ENCODE measurements at places on chromosomes 2 and 18.

- DNase-seq: no peak
These were observed 1231.6 kb upstream of the DDX18 start for GRCh38 chr2:116582850-116583249.

DNA sequence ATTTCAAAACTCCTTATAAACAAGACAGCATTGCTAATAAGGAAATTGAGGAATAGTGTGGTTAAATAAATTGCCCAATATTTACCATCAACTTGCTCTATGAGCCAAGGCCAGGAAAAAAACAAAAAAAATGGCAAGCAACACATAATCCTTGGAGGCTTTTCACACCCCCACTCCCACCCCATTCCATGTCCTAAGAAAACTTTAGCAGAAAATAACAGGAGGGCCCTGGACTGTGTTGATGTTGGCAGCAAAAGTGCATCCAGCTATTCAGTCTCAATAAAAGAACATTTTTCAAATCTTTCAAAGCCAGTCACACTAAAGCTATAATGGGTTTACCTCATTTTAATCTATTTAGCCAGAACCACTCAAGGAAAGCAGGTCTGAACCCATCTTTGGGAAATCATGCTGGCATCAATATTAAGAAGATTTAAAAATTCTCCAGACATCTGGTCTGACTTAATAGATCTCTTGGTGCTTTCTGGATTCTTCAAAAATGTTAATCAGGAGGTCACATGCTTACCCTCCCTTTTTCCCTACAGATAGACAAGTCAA is 34.6 kb upstream of the STK17B start:
- DNase-seq: peak; percentile 97

- DNase-seq: no peak
These were observed 481.3 kb upstream of the CHAC2 start for GRCh38 chr2:53286345-53286744.

GRCh38 chr2:239182981-239183791 is 217.6 kb downstream of the HDAC4 start:
- no peak for DNase-seq

GRCh38 chr2:173415431-173416381 is 61.0 kb downstream of the CDCA7 start:
- DNase-seq: no peak

GRCh38 chr2:46163098-46163430 is 134.1 kb upstream of the EPAS1 start:
- DNase-seq: no peak

GRCh38 chr2:85549826-85550225 is 10.9 kb downstream of the MAT2A start:
- DNase-seq: peak; percentile 92

- peak; percentile 99 for DNase-seq
These were observed at the start of gene UGP2 for GRCh38 chr2:63841254-63842022. Gene UGP2 (plus strand): TSS chr2:63841896. CDS start chr2:63842186, 290 bp downstream.

GRCh38 chr2:214135966-214136365 is 274.9 kb upstream of the VWC2L start:
- DNase-seq: no peak

DNA sequence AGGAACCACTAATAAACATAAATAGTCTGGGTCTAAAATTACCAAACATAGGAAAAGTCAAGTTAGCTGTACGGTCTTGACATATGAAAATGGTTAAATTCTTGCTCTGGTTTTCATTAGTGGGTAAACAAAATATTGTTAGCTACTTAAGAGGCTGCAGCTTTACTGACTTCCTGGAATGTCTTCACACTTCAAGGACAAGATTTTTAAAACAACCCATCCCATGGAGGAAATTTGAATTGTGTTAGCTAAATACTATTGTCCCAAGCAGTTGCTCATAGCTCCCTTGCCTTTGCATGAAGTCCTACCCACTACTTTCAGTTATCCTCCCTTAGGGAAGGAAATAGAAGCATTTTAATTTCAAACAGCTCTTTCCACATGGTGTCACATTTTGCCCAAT is 128.5 kb downstream of the EPHA4 start:
- DNase-seq: peak; percentile 76

DNA sequence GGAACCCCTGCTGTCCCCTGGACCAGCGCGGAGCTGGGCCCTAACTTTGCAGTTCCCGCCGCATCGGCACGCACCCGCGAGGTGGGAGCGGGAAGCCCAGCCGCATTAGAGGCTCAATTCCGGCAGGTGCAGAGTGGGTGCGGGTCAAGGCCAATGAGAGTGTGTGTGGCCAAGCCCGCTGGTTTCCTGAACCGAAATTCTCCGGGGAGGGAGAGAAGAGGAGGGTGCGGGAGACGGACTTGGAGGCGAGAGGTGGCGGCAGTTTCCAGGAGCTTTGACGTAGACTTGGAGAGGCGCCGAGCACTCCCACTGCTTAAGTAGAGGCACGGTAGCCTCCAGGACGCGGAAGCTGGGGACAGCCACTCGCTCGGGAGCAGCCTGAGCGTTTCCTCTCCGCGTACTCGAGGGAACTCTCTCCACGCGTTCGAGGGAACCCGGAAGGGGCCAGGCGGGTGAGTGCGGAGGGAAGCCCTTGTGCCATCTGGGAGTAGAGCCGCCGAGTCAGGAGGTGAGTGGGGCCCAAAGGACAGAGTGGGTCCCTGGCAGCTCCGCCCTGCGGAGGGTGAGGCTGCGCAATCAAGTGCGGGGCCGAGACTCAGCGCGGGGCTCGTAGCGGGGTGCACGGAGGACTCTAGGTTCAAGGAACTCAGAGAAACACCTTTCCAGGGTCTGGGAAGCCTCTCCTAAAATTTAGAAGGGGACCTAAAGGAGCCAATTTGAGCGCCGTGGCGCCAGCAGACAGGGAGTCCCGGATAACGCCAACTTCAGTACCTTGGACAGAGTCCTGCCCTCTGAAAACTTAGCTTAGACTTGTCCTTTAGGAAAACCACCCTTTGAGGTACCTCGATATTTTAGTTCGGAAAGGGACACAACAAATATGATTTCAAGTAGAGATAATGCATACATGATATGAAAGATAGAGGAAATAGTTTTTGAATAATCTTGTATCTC is at the start of gene FAM237A:
TSS of gene FAM237A (plus strand) at position 413 of the 951 bp plus-strand sequence. CDS start 1,750 bp downstream, outside the sequence.
- DNase-seq: peak; percentile 47

- no peak for DNase-seq
These were observed 20.9 kb upstream of the COL6A3 start for GRCh38 chr2:237434866-237435311.

GRCh38 chr2:67716895-67717396 is 319.8 kb downstream of the ETAA1 start:
- no peak for DNase-seq

- DNase-seq: peak; percentile 34
These were observed 175.2 kb upstream of the PKDCC start for GRCh38 chr2:41872646-41873045.

- DNase-seq: peak; percentile 45
These were observed 58.1 kb downstream of the NCKAP1 start for GRCh38 chr2:182980115-182980514.

- DNase-seq: no peak
These were observed 72.3 kb downstream of the CMPK2 start for GRCh38 chr2:6793371-6793770.

DNA sequence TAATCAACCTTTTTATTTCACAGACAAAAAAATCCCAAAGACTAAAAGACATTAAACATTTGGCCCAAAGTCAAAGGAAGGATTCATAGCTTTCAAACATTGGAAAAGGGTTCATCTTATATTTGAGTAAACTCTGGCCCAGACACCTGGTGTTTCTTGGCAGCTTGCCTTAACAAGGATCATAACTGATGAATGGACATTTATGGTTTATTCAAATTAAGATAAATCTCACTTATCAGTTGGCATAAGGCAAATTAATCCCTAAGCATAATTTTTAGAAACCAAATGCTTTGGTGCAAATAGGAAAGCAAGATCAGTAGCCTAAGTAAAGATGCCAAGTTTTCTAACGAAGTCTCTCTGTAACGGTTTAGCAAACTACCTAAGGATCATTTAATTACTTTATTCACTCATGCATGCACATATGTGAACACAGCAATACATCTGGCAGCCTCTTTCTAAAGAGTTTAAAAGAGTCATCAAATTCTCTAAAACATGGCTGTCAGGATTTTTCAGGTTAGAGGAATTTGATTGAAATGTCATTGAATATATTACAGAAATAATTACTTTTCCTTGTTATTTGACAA is 323.4 kb upstream of the RBMS1 start:
- no peak for DNase-seq

- DNase-seq: no peak
These were observed 10.6 kb downstream of the SUPT7L start for GRCh38 chr2:27652790-27653189.

- no peak for DNase-seq
These were observed 58.3 kb downstream of the CCDC150 start for GRCh38 chr2:196697825-196698224.

GRCh38 chr18:75207310-75208154 is 1.4 kb downstream of the PTGR3 start:
- peak; percentile 69 for DNase-seq

DNA sequence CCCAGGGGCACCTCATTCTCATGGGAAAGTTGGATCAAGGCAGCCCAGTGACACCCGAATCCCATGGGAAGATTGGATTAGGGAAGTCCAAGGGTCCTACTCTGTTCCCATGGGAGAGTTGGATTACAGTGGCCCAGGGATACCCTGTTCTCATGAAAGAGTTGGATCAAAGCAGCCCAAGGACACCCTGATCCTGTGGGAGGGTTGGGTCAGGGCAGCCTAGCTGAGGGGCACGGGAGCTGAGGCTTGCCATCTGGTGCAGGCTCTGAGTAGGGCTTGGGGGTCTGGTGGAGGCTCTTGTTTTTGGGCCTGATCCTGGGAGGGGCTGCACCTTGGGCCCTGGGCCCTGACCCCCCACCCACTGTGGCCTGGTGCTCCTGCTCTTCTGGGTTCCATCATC is 87.1 kb downstream of the ACKR3 start:
- DNase-seq: no peak

GRCh38 chr2:178401994-178402437 is 49.0 kb downstream of the PRKRA start:
- no peak for DNase-seq

DNA sequence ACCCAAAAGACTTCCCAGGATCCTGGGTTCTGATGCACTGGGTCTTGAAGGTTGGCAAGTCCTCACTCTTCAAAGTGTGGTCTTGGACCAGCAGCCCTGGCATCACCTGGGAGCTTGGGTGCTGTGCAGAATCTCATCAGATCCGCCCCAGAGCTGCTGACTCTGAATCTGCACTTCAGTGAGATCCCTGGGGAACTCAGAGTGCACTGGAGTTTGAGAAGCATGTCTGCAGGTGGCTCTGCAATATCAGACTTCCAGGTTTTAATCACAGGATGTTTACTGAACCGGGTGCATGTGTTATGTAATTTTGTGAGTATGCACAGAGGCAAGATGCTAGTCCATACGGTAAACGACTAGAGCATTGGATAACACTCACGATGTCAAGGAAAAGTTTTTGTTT is 58.0 kb upstream of the BOD1L2 start:
- no peak for DNase-seq

DNA sequence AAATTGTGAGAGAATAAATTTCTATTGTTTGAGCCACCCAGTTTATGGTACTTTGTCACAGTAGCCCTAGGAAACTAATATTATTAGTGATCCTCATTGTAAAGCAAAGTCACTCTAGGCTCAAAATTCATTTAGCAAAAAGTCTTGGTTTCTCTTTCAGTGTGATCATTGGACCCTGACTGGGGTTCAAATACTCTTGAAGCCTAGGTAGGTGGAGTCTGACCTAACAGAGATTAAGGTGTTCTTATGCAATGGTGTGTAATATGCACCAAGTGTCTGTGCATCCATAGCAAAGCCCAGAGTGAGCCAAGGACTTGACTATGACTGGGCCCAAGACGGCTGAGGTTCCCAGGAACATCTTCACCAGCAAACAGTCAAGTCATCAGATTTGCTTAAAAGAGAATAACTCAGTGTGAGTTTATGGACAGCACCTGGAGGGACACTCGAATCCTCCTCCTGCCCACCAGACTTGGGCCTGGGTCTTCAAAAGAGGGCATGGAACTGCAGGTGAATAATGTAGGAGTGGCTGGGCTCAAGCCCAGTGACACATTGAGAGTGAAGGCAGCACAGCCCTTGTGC is 51.1 kb upstream of the BCL11A start:
- no peak for DNase-seq

- DNase-seq: no peak
These were observed 75.3 kb downstream of the TSHZ1 start for GRCh38 chr18:75285876-75286275.

- no peak for DNase-seq
These were observed 31.6 kb downstream of the TNS1 start for GRCh38 chr2:217971166-217971565.

GRCh38 chr2:234254783-234255521 is 204.4 kb downstream of the SPP2 start:
- DNase-seq: no peak

DNA sequence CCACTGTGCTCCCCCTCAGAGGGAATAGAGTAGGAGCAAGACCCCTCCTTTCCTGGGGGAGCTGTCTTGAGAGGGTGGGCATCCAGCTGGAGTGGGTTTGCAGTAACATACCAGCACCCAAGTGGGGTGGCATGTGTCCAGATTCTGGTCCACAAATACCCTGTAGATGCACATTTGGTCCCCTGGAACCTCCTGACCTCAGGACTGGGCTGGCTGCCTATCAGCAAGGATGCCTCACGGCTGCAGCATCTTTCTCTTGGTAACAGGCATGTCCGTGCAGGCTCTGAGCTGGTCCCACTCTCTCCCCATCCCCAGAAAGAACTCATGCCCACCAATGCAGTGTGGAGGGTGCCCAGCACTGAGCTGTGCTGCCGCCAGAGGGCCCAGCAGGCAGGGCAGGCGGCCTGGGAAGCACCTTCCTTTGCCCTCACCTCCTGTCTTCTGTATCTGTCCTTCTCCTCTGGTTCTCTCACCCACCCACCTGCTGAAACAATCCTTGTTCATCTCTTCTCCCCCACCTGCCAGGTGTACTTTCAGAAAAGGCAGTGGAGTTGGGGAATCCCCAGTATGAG is 47.4 kb downstream of the ITGB1BP1 start:
- no peak for DNase-seq

DNA sequence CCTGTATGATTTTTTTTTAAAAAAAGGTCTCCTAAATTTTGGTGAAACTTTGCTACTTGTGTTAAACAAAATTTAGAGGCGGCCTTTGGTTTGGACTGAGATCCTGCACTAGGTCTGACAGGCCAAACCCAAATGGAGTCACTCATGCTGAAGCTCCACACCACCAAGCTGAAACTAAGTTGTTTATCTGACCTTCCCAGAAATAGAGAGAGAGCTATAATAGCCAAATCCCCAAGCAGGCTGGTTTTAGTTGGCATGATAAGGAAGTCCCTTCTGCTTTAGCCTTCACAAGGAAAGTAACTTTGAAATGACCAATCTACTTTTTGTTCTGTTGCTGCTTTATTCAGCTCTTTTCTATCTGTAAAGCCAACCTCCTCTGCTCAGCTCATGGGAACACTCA is 17.1 kb upstream of the THUMPD2 start:
- DNase-seq: no peak

GRCh38 chr18:60112369-60112768 is 212.6 kb downstream of the PMAIP1 start:
- DNase-seq: no peak

GRCh38 chr18:1039421-1039820 is 134.8 kb downstream of the ADCYAP1 start:
- no peak for DNase-seq

DNA sequence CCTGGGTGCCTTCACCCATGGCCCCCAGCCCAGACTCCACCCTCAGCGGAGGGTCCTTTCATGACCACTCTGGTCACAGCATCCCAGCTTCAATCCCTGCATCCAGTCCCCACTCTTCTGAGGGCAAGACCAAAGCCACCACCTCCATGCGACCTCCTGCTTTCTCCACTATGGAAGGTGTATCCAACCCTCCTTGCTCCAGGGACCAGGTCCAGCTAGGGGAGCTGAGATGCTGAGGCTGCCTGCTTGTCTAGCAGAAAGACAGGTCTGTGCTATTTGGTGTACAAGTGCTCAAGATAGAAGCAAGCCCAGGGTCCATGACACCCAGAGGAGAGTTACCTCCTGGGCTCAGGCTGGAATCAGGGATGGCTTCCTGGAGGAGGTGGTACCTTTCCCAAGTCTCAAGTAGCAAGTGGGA is 73.8 kb upstream of the RAB6C start:
- DNase-seq: no peak

Data from fibroblast of gingiva (primary cell).